Subcutaneous preadipocyte (primary cell): ENCODE measurements at places on chromosomes 2 and 18. TPM values are rescaled to one million over a fixed set of nuclear protein-coding genes. Genes with fewer than 3 reads are reported as not detected.

The CERKL gene
- under 0.01 and 0.20 TPM in 2 replicates for total RNA-seq

The SH3RF3 gene
- 7.3 and 14.9 TPM in 2 replicates for total RNA-seq

The CUL3 gene
- total RNA-seq = 41.9 and 53.8 TPM in 2 replicates

The SERPINB12 gene
- not detected in 2 replicates for total RNA-seq

The TRMT61B gene
- total RNA-seq = 11.4 and 11.7 TPM in 2 replicates

The UGT1A4 gene
- total RNA-seq = not detected in 2 replicates

The CD302 gene
- total RNA-seq = 7.8 and 12.1 TPM in 2 replicates

The MPP4 gene
- total RNA-seq = 2.6 and 5.3 TPM in 2 replicates

The KCNIP3 gene
- total RNA-seq = 2.9 and 3.1 TPM in 2 replicates

The DCDC2C gene
- total RNA-seq = not detected in 2 replicates

The CFAP53 gene
- 0.20 and 0.37 TPM in 2 replicates for total RNA-seq

The ALPP gene
- total RNA-seq = not detected in 2 replicates

The LIMS4 gene
- 1.5 and 3.9 TPM in 2 replicates for total RNA-seq

The CLEC4F gene
- total RNA-seq = not detected in 2 replicates

The CRYGD gene
- not detected in 2 replicates for total RNA-seq

The STON1 gene
- total RNA-seq = 3.3 and 7.4 TPM in 2 replicates

The CD226 gene
- under 0.01 and 0.59 TPM in 2 replicates for total RNA-seq

The ACTG2 gene
- 0.73 TPM in 1 of 2 replicates, not detected in the other for total RNA-seq

The SDC1 gene
- total RNA-seq = 6.6 and 20.3 TPM in 2 replicates

The KCNK3 gene
- under 0.01 TPM in 1 of 2 replicates, not detected in the other for total RNA-seq

The SERPINB7 gene
- total RNA-seq = 0.59 TPM in 1 of 2 replicates, not detected in the other

The EFEMP1 gene
- total RNA-seq = 72.9 and 296 TPM in 2 replicates

The EMILIN1 gene
- total RNA-seq = 36.7 and 51.6 TPM in 2 replicates

The GAREM1 gene
- total RNA-seq = 7.2 and 8.1 TPM in 2 replicates

The LINC00305 gene
- total RNA-seq = not detected in 2 replicates

The ASTL gene
- not detected in 2 replicates for total RNA-seq

The PDCD1 gene
- total RNA-seq = not detected in 2 replicates

The ANO7 gene
- 0.73 and 0.78 TPM in 2 replicates for total RNA-seq

The DSG1 gene
- total RNA-seq = not detected in 2 replicates

The MERTK gene
- total RNA-seq = 0.37 and 0.39 TPM in 2 replicates

The SLC4A1AP gene
- 17.3 and 24.0 TPM in 2 replicates for total RNA-seq

The PCARE gene
- not detected in 2 replicates for total RNA-seq

The PARD6G gene
- 0.59 and 1.1 TPM in 2 replicates for total RNA-seq

The IL36B gene
- not detected in 2 replicates for total RNA-seq

The CD8B gene
- not detected in 2 replicates for total RNA-seq

The ACVR2A gene
- total RNA-seq = 20.9 and 21.9 TPM in 2 replicates

The C1QL2 gene
- total RNA-seq = not detected in 2 replicates

The LIPG gene
- total RNA-seq = 1.5 and 4.5 TPM in 2 replicates

The WDR54 gene
- total RNA-seq = 71.7 and 76.4 TPM in 2 replicates

The STARD6 gene
- total RNA-seq = under 0.01 TPM in 1 of 2 replicates, not detected in the other

The DTNA gene
- 24.6 and 31.6 TPM in 2 replicates for total RNA-seq

The TRAF3IP1 gene
- 5.5 and 6.3 TPM in 2 replicates for total RNA-seq

The CNDP1 gene
- total RNA-seq = not detected in 2 replicates

The CPSF3 gene
- total RNA-seq = 52.2 and 62.4 TPM in 2 replicates

The PREPL gene
- 37.1 and 40.3 TPM in 2 replicates for total RNA-seq

The LCT gene
- total RNA-seq = 0.20 TPM in 1 of 2 replicates, not detected in the other

The CNTNAP5 gene
- not detected in 2 replicates for total RNA-seq

The TUBA4B gene
- total RNA-seq = not detected in 2 replicates

The GREB1 gene
- 0.78 and 1.1 TPM in 2 replicates for total RNA-seq

The ERICH2 gene
- not detected in 2 replicates for total RNA-seq

The TXNDC2 gene
- total RNA-seq = under 0.01 TPM in 1 of 2 replicates, not detected in the other

The PTH2R gene
- total RNA-seq = 0.20 and 0.37 TPM in 2 replicates

The ITM2C gene
- 15.4 and 18.4 TPM in 2 replicates for total RNA-seq

The ASB18 gene
- total RNA-seq = not detected in 2 replicates

The C2orf76 gene
- total RNA-seq = 5.1 and 5.9 TPM in 2 replicates

The LRRFIP1 gene
- total RNA-seq = 59.0 and 67.6 TPM in 2 replicates

The FAM237A gene
- not detected in 2 replicates for total RNA-seq

The ALLC gene
- total RNA-seq = not detected in 2 replicates

The RGPD3 gene
- under 0.01 and 0.20 TPM in 2 replicates for total RNA-seq
